CD4-positive, alpha-beta T cell treated with Interleukin-21 for 1 hour (primary cell): ENCODE measurements at places on chromosomes 6 and 20.
A peak's percentile ranks its signal among the peaks of the same experiment; 100 is the strongest.

DNA sequence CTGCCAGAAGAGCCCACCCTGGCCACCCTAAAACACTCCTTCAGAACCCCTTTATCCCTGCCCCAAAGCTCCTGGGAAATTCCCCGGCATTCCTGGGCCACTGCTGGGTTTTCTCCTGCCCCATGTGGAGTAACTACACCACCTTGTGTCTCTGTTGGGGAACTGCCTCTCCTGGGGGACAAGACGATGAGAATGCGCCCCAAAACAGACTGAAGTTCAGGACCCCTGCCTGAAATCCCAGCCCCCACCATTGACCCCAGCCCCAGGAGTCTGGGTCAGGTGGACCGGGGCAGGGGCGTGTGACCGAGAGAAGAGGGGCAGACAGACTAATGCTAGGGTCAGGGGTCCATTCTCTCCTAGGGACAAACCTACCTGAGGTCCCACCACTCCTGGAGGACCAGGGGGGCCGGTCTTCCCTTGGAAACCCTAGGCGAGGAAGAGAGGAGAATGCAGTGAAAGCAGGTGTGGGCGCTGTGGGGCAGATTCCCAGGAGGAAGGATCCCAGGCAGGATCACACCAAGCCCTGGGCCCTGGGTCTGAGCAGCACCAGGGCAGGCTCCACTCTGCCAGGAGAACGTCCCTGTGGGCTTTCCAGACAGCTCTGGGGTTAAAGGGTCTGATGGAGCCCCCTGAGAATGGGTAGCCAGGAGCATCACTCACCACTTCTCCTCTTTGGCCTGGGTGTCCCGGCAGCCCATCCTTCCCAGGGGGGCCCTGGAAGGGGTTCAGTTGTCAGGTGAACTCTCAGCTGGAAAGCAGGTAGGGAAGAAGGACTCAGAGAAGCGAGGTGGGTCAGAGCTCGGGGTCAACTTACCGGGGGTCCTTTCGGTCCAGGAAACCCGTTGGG, 19.4 kb downstream of the COL11A2 start:
- no peak for DNase-seq

DNA sequence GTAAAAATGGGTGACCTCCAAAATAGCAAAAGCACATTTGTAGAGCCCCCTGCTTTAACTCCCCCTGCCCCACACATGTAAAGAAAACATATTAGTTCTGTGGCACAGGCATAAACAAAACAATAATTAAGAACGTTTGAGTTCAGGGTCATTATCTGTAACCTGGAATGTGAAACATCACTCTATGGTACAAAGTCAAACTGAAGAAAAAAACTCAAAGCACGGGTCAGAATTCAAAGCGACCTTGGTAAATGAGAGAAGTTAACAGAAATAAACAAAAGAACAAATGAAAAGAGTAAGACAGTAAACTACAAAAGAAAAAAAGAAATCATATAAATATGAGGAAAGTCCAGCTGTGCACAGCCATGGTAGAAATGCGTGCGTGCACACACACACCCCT, 67.5 kb downstream of the PKHD1 start:
- no peak for DNase-seq

- DNase-seq, result no peak
Observed at GRCh38 chr6:110542311-110543024, 66.1 kb upstream of the SLC22A16 start.

- DNase-seq, result no peak
Observed at GRCh38 chr6:37324131-37325033, 29.4 kb upstream of the RNF8 start.

- no peak for DNase-seq
Observed at GRCh38 chr20:1983301-1983700, 10.6 kb downstream of the PDYN start.

GRCh38 chr6:107123501-107123900, 8.2 kb upstream of the BEND3 start:
- no peak for DNase-seq

DNA sequence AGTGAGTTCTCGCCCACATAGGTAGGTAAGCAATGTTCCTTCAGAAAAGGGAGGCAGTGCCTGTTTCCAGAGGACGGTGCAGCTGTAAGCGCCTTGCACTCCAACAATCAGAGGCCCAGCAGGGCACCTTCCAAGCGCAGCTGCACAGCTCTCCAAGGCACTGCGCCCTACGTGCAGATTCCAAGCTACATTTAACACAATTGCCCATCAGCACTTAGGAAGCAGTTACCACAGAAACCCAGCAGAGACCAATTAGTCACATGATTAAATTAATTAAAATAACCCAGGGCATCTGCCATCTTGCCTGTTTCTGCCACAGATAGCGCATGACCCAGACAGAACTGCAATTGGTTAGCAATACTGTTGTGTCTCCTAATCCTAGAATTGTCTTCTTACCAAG, 65.5 kb downstream of the SOBP start:
- DNase-seq, result no peak

DNA sequence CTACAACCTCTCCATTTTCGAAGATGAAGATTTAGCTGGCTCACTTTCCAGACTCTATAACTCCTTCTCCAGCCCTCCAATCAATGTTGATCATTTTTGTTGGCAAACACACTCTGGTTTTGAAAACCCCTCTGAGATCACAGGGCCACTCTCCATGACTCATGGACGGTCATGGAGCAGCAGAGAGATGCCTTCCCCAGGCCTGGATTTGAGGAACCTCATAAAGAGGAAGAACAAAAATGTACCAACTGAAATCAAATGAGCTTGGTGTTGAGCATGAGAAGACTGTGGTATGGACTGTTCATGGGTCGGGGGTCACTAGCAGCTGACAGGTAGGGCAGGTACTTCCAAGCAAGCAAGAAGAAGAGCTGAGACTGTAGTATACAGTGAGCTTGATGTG, 112.8 kb upstream of the INSM1 start:
- no peak for DNase-seq

- DNase-seq, result no peak
Observed at GRCh38 chr6:144310765-144311164, 25.6 kb downstream of the UTRN start.

DNA sequence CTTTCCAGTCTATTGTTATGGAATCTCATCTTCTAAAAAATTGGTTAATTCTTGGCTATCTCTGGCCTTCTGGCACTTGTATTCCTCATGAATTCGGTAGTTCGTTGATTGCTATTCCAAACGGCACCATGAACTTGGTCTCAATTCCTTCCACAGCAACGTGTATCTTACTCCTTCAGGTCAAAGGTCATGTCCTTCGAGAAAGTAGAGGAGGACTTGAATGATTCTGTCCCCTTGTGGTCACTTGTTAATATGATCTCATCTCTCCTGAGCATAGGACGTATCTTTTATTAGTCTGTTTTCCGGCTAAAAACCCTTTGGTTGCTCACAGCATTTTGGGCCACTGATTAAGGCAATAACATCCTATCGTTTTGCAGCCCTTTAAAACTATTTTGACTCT, 9.4 kb downstream of the TLDC2 start:
- no peak for DNase-seq

DNA sequence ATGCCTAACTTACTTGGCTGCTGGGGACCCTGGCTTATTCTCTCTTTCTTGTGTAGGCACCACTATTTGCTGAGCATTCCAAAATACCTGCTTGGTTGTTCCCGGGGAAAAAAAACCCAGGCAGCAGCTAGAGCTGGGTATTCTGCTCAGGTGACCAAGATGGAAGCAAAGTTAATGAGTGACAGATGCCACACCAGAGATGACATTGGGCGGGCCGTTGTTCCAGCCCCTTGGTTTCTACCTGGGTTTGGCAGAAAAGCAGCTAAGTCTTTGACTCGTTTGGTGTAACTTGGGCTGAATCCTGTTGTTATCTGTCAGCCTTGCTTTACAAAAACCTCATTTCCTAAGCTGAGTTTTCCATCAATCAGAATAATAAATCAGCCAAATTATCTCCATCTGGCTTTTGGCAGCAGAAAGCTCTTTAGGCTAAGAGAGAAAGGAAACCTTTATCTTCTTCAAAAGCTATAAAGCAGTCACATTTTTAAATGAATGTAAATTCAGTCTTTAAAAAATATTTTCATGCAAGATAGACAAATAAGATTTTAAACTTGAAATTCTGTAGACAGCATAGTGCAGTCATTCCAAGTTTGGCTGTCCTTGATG, 202.0 kb upstream of the GMDS start:
- no peak for DNase-seq

DNA sequence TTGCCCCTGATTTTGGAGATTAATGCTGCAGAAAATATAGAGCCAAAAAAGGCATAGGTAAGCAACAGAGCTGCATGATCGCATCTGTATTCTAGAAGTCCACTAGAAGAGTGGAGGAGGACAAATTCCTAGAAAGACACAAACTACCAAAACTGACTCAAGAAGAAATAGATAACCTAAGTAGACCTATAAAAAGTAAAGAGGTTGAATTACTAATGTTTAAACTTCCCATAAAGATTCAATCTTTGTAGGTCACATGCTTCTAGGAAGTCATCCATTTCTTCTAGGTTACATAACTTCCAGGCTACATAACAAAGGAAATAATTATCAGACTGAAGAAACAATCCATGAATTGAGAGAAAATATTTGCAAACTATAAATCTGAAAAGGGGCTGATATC, 84.4 kb downstream of the JPH2 start:
- no peak for DNase-seq

- DNase-seq, result peak; percentile 71
Observed at GRCh38 chr6:73675466-73676098, 20.4 kb upstream of the CD109 start.

DNA sequence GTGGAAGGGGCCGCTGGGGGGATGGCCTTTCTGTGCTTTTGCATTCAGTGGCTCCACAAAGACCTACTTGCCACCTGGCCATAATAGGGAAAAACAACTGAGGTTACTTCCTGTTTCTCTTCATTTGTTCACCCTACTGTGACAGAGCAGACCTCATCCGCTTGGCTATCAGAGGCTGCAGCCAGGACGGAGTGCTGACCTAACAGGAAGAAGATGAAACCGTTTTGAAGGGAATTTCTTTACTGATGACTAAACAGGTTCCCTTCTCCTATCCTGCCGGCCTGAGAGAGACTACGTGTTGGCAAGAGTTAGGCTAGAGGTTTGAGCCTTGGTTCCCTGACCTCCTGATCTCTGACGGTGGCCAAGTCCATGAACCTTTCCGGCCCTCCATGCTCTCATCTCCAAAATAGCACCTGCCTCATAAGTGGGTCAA, 21.3 kb downstream of the PRR18 start:
- no peak for DNase-seq

GRCh38 chr20:49866051-49866450, 49.3 kb downstream of the SPATA2 start:
- no peak for DNase-seq

- peak; percentile 26 for DNase-seq
Observed at GRCh38 chr20:56373942-56374341, 15.2 kb downstream of the FAM210B start.

DNA sequence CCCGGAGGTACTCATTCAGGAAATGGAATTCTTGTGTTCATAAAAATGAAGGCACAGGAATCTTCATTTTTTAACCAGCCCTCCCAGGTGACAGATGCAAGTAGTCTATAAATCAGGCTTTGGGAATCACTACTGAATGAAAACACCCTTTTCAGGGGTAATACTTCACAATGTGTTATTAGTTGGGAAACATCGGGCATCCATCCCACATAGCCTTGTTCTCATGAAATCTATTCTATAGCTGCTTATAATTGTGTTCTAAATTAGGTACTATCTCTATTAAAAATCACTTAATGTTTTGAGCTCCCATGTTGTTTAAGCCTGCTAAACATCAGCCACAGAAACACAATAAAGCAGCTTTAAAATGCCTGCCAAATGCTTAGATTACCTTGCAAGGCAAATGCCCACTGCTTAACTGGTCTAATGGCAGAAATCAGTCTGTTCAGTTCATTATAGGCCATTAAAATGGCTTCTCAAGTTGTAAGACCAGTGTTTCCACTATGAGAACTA, 94.9 kb downstream of the L3MBTL3 start:
- no peak for DNase-seq

DNA sequence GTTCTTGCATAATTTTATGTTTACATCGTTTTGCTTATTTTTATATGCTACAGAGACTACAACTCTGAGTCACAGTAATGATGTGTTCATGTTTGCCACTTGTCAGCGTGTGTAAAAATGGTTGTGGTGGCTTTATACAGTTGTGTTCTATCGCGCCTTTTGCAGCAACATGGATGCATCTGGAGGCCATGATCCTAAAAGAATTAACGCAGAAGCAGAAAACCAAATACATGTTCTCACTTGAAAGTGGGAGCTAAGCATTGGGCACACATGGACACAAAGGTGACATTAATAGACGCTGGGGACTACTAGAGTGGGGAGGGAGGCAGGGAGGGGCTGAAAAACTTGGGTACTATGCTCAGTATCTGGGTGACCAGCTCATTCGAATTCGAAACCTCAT, 996 bp upstream of the SEC23B start:
- DNase-seq, result no peak

- no peak for DNase-seq
Observed at GRCh38 chr6:29990931-29991330, 48.6 kb downstream of the HLA-A start.

DNA sequence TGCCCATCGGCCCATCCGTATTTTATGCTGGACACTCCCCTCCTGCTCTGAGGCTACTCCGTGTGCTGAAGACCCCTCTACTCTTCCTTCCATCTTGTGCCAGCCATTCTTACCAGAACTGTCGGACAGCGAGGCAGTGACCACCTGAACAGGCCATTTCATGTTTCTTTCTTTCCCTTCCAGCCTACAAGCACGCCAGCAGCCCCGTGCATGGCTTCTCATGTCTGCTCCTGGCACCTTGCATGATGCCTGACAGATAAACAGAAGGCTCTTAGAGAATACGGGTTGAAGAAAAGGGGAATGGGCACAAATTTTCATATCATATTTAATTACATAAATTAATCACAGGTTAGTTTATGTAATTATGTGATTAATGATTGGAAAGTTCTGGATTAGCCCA, 95.7 kb downstream of the ARID1B start:
- DNase-seq, result no peak

GRCh38 chr20:54557806-54558590, 82.6 kb downstream of the DOK5 start:
- no peak for DNase-seq

DNA sequence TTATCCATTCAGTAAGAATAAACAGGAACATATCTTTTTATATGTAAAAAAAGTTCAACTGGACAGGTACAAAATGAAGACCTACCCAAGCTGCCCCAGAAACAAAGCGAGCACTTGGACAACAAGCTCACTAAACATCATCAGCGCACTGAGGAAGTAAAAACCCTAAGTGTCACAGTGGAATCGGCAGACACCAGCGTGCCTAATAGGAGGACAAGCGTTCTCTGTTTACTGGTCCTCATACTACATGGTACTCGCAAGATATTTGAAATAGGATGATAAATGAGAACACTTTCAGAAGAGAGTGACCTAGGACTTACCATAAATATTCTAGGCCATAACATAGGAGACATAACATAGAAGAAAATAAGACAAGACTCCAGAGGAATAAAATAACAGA, 18.2 kb downstream of the MAP7 start:
- no peak for DNase-seq

DNA sequence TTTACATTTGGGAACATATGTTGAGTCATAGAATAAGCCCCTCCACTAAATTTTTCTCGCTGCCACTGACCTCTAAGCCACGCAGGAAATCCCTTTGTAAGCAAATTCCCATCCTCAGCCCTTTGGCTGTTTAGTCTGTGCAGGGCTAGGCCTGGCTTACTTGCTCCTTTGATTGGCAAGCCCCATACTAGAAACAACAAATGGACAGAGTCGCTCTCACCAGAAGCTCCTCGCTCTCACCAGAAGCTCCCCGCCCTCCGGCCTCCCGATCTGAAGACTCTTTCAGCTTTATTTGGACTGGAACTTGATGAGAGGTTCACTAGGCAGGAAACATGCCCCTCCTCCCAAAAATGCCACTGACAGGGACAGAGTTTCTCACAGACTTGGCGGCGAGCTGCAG, 149.2 kb upstream of the EXOC2 start:
- DNase-seq, result no peak

- no peak for DNase-seq
Observed at GRCh38 chr6:96974516-96974915, 50.0 kb downstream of the KLHL32 start.
